ENCODE measurements at places on chromosomes 2 and 18. TPM values are rescaled to one million over a fixed set of nuclear protein-coding genes. Genes with fewer than 3 reads are reported as not detected.

PROKR1 gene
- not detected for polyA plus RNA-seq

TUBA4B gene
- 0.08 TPM for polyA plus RNA-seq

PTPN4 gene
- polyA plus RNA-seq = 21.2 TPM

MAL gene
- not detected for polyA plus RNA-seq

LONRF2 gene
- not detected for polyA plus RNA-seq

TWIST2 gene
- 6.0 TPM for polyA plus RNA-seq

DSC1 gene
- polyA plus RNA-seq = 3.1 TPM

DNA sequence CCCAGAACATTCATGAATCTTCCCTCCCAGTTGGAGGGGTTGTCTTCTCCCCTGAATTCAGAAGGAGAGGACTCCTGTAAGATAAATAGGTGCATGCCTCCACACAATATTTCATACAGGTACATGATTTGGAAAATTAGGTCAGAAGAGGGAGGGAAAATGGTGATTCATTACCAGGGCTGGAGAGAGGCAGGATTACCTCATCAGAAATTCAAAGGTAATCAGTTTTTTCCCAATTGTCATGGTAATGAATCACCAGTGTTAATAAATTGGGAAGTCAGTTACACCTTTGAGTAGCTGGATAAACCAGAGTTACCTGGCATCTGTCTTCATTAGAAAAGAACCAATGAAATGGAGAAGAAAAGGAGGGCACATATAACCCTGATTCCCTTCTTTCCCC is 128.5 kb downstream of the EN1 start:
- no peak for DNase-seq
- H3K4me3 ChIP-seq = no peak overlapping the region
- H3K36me3 ChIP-seq = no peaks in the 10 kb centered on the region
- peaks cover 40% of the 10 kb centered on the region for H3K4me1 ChIP-seq
- H3K27me3 ChIP-seq = no peaks in the 10 kb centered on the region
- H3K27ac ChIP-seq = no peak overlapping the region

DNA sequence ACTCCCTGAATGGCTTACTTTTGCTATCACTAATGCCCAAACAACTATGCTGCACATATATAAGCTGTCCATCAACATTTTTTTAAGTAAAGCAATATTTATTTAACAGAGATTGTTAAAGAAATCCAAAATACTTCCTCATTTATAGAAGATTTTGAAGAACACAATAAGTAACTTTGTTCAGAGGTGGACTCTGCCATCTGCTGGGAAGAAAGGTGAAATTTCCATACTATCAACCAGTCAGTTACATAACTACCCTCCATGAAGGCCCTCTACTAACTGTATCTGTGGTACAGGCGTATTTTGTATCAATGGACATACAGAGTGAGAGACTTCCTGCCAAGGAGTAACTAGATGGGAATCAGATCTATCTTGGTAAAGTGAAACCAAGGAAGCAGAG is 106.0 kb downstream of the DTNB start:
- DNase-seq = no peak
- no peaks in the 10 kb centered on the region for H3K27me3 ChIP-seq
- no peaks in the 10 kb centered on the region for H3K4me1 ChIP-seq
- peaks cover 4% of the 10 kb centered on the region for H3K36me3 ChIP-seq
- no peak overlapping the region for H3K4me3 ChIP-seq

DNA sequence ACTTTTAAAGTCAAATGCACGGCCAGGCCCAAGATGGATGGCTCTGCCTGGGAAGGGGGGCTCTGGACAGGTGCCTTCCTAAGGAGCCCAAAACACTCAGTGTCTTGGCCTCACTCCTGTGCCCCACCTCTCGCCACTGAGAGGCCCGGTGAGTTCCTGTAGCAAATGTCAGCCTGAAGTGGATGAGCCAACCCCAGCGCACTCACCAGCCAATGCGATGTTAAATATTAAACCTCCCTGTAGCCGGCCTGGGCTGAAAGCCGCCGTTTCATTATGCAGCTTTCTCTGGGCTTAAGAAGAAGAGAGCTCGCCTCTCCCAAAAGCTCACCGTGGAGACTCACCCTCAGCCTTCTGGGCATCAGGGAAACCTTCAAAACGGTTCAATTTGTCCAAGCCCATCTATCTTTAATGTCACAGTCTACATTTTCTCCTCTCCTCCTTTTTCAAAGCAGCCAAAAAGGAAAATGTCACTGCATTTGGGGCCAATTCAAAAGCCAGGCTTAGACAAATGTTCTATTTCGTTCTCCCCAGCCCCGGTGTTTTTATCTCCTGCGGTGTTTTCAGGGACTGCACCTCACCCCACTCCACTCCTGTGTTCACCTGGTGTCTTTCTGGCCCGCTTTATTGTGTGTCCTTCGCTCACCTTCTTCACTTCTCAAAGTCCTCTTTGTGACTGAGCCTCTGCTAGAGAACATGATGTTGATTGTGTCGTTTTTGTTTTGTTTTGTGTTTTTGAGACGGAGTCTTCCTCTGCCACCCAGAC is 124.0 kb downstream of the NRP2 start:
- no peak overlapping the region for H3K27ac ChIP-seq
- no peaks in the 10 kb centered on the region for H3K27me3 ChIP-seq
- H3K36me3 ChIP-seq = no peaks in the 10 kb centered on the region
- no peak overlapping the region for H3K4me3 ChIP-seq

GRCh38 chr2:232464544-232464885 is 8.6 kb downstream of the ALPI start:
- peaks cover 1% of the 10 kb centered on the region for H3K27me3 ChIP-seq
- H3K4me1 ChIP-seq = no peaks in the 10 kb centered on the region
- DNase-seq = no peak
- H3K36me3 ChIP-seq = no peaks in the 10 kb centered on the region
- no peak overlapping the region for H3K27ac ChIP-seq

DNA sequence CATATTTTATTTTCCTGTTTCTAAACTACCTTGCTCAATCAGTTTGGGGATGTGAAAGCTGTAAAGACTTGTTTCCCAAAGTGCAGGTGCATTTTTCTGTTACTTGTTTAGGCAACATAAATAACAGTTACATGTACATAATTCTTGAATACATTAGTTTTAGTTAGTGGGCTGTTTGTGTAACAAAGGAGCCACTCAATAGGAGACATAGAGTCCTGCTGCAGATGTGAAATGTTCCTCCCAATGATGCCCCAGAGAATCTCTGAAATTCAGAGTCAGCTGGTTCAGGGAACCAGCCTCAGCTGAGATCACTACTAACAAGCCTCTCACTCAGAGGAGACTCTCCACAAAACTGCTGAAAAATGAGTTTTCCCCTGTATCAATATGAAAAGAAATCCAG is 91.5 kb upstream of the TWSG1 start:
- H3K4me1 ChIP-seq = no peaks in the 10 kb centered on the region
- no peaks in the 10 kb centered on the region for H3K36me3 ChIP-seq
- DNase-seq = no peak

- H3K27ac ChIP-seq = no peak overlapping the region
- no peaks in the 10 kb centered on the region for H3K36me3 ChIP-seq
- no peaks in the 10 kb centered on the region for H3K27me3 ChIP-seq
- DNase-seq = no peak
- peaks cover 30% of the 10 kb centered on the region for H3K4me1 ChIP-seq
These were observed 40.0 kb downstream of the GKN2 start for GRCh38 chr2:68912732-68913131.

DNA sequence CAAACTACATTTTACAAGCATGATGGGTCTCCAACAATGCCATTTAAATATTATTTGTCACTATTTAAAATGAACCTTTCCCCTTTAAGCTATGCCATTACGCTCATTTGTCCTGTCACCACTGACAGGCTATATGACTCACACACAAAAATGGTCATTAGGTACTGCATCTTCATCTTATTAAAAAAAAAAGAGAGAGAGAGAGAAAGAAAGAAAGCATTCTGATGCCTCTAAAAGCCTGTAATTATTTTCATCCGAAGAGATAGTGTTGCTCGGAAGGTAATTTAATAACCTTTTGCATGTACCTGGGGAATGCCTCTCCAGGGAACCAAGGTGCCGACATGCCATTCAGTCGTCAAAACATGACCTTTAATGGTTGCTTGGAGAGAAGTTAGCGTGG is 226.7 kb downstream of the ARHGAP15 start:
- H3K36me3 ChIP-seq = no peaks in the 10 kb centered on the region
- H3K4me3 ChIP-seq = no peak overlapping the region
- DNase-seq = no peak
- no peaks in the 10 kb centered on the region for H3K27me3 ChIP-seq
- H3K27ac ChIP-seq = no peak overlapping the region

DNA sequence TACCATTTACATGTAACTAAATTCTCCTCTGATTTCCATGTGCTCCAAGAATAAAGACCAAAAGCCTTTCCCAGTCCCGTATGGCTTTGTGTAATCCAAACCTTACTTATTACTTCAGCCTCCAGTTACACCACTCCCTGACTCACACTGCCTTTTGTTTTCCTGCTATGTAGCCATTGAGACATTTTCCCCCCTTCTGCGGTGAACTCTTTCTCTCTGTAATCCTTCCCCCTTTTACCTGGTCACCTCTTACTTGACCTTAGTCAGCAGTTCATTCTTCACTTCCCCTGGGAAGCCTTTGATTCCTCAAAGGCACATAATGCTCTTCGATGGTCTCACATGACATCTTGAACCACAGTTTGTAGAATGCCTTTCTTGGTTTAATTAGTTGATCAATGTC is 256.0 kb upstream of the FANCL start:
- DNase-seq = no peak
- H3K36me3 ChIP-seq = no peaks in the 10 kb centered on the region
- H3K27me3 ChIP-seq = no peaks in the 10 kb centered on the region
- H3K4me3 ChIP-seq = no peak overlapping the region

- H3K4me3 ChIP-seq = no peak overlapping the region
- no peaks in the 10 kb centered on the region for H3K36me3 ChIP-seq
- no peak for DNase-seq
- no peak overlapping the region for H3K27ac ChIP-seq
- no peaks in the 10 kb centered on the region for H3K4me1 ChIP-seq
These were observed 8.6 kb upstream of the ZNF407 start for GRCh38 chr18:74589021-74589420.

- no peak overlapping the region for H3K27ac ChIP-seq
- no peaks in the 10 kb centered on the region for H3K27me3 ChIP-seq
- no peak overlapping the region for H3K4me3 ChIP-seq
These were observed 67.4 kb downstream of the MOGAT1 start for GRCh38 chr2:222738809-222739208.
